Large intestine (tissue), 12 donors: ENCODE measurements at places on chromosomes 1 and 21. TPM values are rescaled to one million over a fixed set of nuclear protein-coding genes. Genes with fewer than 3 reads are reported as not detected.
A peak's percentile ranks its signal among the peaks of the same experiment; 100 is the strongest.

GRCh38 chr1:14313731-14314431, 284.6 kb upstream of the KAZN start:
- DNase-seq: no peak

DNA sequence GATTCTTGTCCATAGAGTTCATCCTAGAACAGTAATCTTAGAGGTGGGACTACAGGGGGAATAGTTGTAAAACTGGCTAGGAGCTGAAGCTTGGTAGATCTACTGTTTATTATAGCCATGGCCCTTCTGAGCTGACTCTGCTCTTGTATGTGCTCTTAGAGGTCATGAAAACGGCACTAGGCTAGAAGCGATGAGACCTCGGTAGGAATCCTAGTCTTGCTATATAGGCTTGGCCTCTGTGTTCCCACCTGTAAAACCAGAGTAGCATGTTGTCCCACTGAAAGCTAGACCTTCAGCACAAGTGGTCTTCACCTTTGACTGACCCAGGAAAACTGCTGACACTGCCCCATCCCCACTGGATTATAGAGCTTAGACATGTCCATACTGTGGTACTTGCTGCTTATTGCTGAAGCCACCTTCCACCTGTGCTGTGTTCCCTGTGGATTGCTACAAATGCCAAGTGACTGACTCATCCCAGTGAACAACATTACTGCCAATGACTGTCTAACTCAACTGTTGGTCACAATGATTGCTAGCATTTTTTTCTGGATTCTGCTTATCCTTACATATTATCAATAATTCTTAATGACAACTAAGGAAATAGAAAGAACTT, 23.0 kb upstream of the PIGC start:
- DNase-seq: no peak

DNA sequence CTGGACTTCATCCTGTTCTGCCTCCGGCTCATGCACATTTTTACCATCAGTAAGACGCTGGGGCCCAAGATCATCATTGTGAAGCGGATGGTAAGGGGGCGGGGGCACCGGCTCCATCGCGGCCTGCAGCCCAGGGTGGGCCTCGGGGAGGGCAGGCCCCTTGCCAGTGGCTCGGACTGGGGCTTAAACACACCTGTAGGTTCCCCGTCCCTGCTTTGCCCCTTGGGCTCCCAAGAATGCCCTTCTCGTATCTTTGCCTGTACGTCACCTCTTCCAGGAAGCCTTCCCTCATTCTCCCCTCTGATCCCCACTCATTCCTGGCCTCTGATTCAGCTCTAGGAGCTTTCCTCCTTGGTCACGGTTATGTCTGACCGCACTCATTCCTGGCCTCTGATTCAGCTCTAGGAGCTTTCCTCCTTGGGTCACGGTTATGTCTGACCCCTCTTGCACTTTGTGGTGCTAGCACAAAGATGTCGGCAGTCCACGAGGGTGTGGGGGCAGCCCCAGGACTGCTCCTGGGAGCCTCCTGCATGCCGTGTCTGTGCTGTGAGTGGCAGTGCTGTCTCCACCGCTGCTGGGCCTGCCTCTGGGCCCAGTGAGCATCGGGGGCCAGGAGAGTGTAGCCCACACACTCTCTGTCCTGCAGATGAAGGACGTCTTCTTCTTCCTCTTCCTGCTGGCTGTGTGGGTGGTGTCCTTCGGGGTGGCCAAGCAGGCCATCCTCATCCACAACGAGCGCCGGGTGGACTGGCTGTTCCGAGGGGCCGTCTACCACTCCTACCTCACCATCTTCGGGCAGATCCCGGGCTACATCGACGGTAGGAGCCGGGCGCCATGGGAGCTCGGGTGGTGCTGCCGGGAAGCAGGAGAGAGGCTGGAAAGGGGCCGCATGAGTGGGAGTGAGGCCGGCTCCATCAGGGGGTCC, 49.1 kb upstream of the LRRC3 start:
- DNase-seq: no peak

DNA sequence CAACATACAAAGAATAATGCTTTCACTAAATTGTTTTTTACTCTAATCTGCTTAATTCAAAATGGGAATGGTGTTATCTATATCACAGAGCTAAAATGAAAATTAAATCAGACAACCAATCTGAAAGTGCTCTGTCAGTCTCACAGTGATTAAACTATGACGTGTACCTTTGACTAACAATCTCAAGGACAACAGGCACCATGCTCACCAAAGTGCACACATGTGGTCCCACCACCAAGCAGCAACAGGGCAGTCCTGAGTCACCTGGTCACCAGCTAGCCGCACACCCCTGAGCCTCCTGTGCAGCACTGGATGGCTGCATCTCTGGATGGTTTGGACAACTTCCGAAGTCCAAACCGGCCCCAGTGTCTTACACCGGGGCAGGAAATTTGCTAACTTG, 54.5 kb upstream of the NADK start:
- no peak for DNase-seq

DNA sequence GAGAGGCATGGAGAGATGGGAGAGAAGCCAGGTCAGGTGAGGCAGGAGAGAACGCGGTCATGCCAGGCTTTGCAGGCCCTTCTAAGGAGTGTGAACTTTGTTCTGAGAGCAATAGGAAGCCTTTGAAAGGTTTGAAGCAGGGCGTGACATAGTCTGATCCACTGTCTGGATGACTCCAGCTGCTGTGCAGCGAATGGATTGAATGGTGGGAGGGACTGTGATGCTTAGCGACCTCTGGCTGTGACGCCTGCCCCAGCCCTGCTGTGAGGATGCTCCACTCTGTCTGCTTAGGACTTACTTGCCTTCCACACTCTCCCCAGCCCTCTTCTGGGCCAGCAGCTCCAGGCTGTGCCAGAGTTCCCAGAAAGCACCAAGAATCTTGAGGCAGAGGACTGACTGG, 41.8 kb upstream of the POU3F1 start:
- peak; percentile 89 for DNase-seq

DNA sequence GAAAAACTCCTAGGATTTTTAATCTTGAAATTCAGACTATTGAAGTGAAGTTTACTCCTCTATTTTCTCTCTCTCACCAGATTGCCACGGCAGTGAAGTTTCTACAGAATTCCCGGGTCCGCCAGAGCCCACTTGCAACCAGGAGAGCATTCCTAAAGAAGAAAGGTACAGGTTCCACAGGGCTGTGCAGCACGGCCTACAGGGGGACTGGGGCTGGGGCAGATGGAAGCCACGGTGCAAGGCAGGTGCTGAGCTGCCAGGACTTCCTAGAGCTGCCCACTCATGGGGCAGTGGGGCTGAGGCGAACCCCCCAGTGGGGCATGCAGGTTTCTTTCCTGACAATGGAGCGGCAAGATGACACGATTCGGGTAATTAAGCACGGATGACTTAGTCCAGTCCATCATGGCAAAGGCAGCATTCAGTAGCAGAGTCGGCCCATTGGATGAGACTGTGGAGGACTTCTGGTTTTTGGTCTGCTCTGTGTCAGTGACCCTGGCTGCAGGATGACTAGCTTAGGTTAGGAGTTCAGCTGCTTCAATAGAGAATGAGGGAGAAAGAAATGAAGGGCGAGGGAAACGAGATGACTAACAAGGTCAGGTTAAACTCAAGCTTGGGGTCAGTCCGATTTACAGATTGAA, 61.5 kb downstream of the PEX14 start:
- no peak for DNase-seq

DNA sequence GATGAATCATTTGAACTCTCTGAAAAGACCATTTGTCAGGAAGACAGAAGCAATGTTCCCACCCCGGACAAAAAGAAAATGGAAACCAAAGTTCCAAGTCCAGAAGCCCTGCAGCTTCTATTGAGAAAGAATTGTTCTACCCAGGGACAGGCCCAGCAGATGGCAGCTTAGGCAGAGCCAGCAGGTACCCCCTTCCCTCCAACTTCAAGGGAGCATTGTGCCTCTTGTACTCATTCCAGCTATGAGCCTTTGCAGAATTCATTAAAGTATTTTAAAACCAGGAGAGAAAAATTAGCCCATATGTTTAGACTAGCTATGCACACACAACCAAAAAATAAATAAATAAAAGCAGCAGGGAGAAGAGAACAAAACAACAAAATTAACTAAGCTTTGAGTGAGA, 85.2 kb upstream of the KCND3 start:
- no peak for DNase-seq

GRCh38 chr1:157523774-157524493, 28.4 kb downstream of the FCRL5 start:
- no peak for DNase-seq

GRCh38 chr1:219124163-219124562, 49.5 kb upstream of the LYPLAL1 start:
- no peak for DNase-seq

DNA sequence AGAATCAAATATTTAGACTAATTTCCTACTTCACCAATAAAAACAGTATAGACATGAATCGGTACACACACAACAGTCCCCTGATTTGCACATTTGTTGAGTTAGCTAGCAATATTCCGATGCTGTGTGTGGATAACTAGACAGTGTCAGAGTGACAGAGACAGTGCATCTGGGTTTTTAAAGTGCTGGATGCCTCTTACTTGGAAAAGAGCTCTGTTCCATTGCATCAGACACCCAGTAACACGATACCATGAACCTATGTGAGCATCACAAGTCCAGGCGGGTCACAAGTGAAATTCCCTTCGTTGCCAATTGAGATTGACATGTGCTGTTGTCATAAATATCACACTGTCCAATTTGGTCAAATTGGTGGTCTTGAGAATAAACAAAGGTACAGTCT, 82.0 kb upstream of the ESRRG start:
- DNase-seq: no peak

DNA sequence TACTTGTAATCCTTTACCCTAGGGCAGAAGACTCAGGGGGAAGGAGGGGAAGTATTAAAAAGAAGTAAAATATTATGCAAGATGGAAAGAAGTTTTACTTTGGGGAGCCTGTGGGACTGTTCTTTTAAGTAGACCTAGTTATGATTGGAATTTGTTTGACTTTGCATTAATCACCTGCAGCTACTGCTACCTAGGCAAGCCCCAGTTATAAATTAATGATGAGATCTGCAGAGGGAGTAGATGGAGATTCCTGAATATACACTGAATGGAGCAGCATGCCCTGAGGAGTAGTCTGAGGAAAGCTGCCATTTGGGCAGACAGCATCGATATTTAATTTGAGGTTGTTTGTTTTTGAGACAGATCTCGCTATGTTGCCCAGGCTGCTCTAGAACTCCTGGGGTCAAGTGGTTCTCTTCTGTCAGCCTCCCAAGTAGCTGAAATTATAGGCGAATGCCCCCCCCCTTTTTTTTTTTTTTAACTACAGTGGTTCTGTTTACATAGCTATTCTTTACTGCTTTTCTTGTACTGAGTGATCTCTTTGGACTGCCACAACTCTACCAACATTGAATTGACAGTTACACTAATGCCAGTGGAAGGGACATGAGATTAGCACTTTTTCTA, 81.4 kb upstream of the SERTAD4 start:
- no peak for DNase-seq

DNA sequence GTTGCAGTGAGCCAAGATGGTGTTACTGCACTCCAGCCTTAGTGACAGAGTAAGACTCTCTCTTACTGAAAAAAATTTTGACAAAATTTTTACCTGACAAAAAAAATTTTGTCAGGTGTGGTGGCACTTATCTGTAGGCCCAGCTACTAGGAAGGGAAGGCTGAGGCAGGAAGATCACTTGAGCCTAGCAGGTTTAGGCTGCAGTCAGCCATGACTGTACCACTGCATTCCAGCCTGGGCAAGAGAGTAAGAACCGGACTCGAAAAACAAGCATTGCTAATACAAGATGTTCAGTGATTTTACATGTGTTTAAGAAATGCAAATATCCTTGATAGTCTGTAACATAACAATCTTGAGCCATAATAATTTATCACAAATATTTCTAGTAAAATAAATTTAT, 46.9 kb downstream of the USP48 start:
- DNase-seq: no peak

- DNase-seq: no peak
Measured at GRCh38 chr1:240020871-240021270, 70.8 kb upstream of the FMN2 start.

DNA sequence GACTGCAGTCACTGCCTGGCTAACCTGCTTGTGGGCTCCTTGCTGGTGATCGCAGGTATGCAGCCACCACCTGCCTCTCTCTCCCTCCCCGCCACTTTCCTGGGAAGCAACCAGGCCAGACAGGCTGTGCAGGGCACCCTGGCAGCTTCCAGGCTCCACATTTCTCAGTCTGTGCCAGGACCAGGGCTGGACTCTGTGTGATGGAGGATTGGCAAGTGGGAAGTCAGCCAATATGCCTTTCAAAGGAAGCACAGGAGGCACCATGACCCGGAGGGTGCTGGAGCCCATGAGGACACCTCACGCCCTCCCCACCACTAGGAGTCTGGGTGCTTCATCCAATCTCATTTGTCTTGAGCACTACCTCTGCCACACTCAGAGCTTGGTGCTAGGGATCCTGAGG, 15.8 kb upstream of the DISP3 start:
- DNase-seq: no peak

- DNase-seq: no peak
Measured at GRCh38 chr1:161241682-161242081, 3.7 kb upstream of the NR1I3 start.

The CHRM3 gene
- polyA plus RNA-seq: 9.5 TPM

The AMPD1 gene
- polyA plus RNA-seq: 0.13 TPM

The SAMD11 gene
- polyA plus RNA-seq: 18.1 TPM

The TDRD5 gene
- polyA plus RNA-seq: 0.40 TPM

The EDARADD gene
- polyA plus RNA-seq: 0.66 TPM

The ZNF684 gene
- polyA plus RNA-seq: 5.6 TPM

The ATAD3C gene
- 1.0 TPM for polyA plus RNA-seq

The MYOCOS gene
- polyA plus RNA-seq: not detected

The PDC gene
- polyA plus RNA-seq: 0.25 TPM

The KCNE2 gene
- 0.37 TPM for polyA plus RNA-seq

The CACNA1E gene
- 1.7 TPM for polyA plus RNA-seq

The GPR89B gene
- 41.2 TPM for polyA plus RNA-seq

The SEC16B gene
- polyA plus RNA-seq: 23.7 TPM
